ENCODE measurements at places on chromosomes 6 and 20.
A peak's percentile ranks its signal among the peaks of the same experiment; 100 is the strongest.

DNA sequence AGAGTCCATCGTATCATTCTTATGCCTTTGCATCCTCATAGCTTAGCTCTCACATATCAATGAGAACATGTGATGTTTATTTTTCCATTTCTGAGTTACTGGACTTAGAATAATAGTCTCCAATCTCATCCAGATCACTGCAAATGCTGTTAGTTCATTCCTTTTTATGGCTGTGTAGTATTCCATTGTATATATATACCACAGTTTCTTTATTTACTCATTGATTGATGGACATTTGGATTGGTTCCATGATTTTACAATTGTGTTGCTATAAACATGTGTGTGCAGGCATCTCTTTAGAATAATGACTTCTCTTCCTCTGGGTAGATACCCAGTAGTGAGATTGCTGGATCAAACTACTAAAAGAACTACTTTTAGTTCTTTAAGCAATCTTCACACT is 21.0 kb upstream of the TFB1M start:
- no peak for DNase-seq

- DNase-seq = no peak
These were observed 13.6 kb downstream of the BRPF3 start for GRCh38 chr6:36210182-36210581.

DNA sequence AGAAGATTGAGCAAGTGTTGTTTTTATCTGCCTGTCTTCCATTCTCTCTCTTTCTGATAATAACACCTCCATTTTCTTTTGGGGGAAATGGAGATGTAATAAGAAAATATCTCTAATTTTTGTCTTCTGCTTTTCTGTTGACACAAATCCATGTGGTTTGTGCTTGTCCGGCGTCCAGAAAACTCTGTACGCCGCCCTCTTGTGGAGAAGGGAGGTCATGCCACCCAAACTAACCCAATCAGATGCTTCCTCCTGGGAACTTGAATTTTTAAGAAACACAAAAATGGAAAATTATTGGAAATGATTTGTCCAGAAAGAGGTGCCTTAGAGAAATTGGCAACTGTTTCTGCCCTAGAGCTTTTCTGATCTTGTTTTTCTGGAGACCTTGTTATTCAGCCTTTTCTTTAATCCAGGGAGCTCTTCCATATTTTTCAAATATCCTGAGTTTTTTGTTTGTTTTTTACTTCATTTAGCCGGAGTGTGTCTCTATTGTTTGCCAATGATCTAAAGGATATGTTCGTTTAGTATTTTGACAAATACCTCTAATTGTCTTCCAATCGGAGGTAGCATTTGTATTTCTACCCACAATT is 17.8 kb upstream of the FNDC1 start:
- no peak for DNase-seq

GRCh38 chr6:108574457-108575141 is 13.9 kb downstream of the FOXO3 start:
- DNase-seq = no peak

- peak; percentile 84 for DNase-seq
These were observed 157.1 kb upstream of the CENPW start for GRCh38 chr6:126182650-126183311.

- no peak for DNase-seq
These were observed 38.7 kb downstream of the SYNE1 start for GRCh38 chr6:152598421-152598820.

DNA sequence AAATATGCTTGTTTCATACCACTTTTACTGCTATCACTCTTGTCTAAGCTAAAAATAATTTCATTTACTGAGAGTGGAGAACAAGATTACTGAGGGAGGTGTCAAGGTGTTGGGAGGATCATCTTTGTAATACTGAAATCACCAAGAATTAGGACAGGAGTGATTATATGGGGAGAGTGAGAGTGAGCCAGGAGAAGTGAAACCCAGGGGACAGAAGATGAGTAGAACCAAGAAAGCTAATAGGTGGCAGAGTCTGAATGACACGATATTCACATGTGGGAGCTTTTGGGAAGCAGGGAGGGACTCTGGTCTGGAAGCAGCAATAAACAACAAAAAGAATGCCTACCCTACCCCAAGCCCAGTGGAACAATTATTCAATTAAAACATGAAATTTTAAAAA is 58.6 kb downstream of the AK9 start:
- DNase-seq = no peak

GRCh38 chr20:10649797-10650160 is 24.0 kb downstream of the JAG1 start:
- peak; percentile 71 for DNase-seq

GRCh38 chr20:49583669-49584417 is 15.9 kb upstream of the PTGIS start:
- DNase-seq = peak; percentile 99

DNA sequence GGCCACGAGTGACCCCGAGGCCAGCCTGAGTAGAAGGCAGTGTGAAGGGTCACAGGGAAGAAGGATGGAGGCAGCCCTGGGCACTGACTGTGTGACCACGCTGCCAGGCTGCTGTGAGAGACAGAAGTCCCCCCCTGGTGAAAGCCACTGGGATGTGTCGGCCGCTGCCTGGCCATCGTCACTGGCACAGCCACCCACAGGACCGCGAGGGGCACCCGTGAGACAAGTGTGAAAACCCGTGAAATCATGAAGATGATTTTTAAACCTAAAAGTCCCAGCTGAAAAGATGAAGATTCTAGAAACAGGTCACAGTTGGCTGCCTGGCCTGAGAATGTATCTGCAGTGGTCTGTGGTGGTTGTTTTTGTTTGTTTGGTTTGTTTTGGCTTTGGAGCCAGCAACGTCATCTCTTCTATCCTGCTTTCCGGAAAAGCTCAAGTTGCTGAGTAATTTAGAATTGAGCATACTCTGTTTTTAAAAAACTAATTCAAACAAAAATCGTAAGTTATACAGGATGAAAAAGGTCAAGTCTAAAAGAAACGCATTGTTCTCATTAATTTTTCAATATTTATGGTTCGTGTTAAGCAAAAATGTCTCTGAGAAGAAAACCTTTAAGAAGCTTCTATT is 94.7 kb downstream of the HUS1B start:
- no peak for DNase-seq

GRCh38 chr6:131013495-131013894 is 49.5 kb downstream of the EPB41L2 start:
- DNase-seq = peak; percentile 92
